ENCODE measurements at places on chromosomes 11 and 22. TPM values are rescaled to one million over a fixed set of nuclear protein-coding genes. Genes with fewer than 3 reads are reported as not detected.

Gene TYR
- not detected for total RNA-seq

Gene OR52K2
- not detected for total RNA-seq

Gene KRTAP5-10
- total RNA-seq = not detected

Gene NUP160
- total RNA-seq = 35.5 TPM

Gene CREB3L1
- total RNA-seq = 5.1 TPM

Gene TSGA10IP
- not detected for total RNA-seq

Gene PIH1D2
- total RNA-seq = 1.1 TPM

Gene TMEM191B
- total RNA-seq = 1.3 TPM

Gene RRP8
- total RNA-seq = 29.9 TPM

Gene RAB38
- total RNA-seq = 1.0 TPM

Gene GGT5
- 4.6 TPM for total RNA-seq

Gene RFPL2
- 0.11 TPM for total RNA-seq

Gene TRIM51
- total RNA-seq = not detected

Gene OR52A1
- total RNA-seq = not detected

Gene OR2AG2
- 0.05 TPM for total RNA-seq

Gene PDE2A
- 2.1 TPM for total RNA-seq

Gene RTN4RL2
- total RNA-seq = 80.4 TPM

Gene KDM4E
- not detected for total RNA-seq

Gene RBMXL2
- not detected for total RNA-seq

Gene QSER1
- total RNA-seq = 14.7 TPM

Gene SHANK2
- total RNA-seq = 7.0 TPM

Gene PHOX2A
- total RNA-seq = not detected

Gene SPA17
- 22.4 TPM for total RNA-seq

Gene NECTIN1
- total RNA-seq = 10.6 TPM

Gene C1QTNF5
- total RNA-seq = 0.08 TPM

Gene RGL4
- not detected for total RNA-seq

Gene CDKN1C
- 11.2 TPM for total RNA-seq

Gene GSTT4
- not detected for total RNA-seq

Gene CCT8L2
- total RNA-seq = not detected

Gene AQP11
- 0.89 TPM for total RNA-seq

Gene HIC2
- 2.9 TPM for total RNA-seq

Gene PRR33
- total RNA-seq = not detected

Gene CSTF3
- 25.9 TPM for total RNA-seq

Gene EXPH5
- total RNA-seq = 0.05 TPM

Gene MAJIN
- total RNA-seq = not detected

Gene SSRP1
- 254 TPM for total RNA-seq

Gene MYBPC3
- total RNA-seq = 0.08 TPM

Gene RELT
- total RNA-seq = 6.7 TPM

Gene C11orf42
- total RNA-seq = not detected

Gene IGHMBP2
- total RNA-seq = 15.1 TPM

Gene PRR5L
- total RNA-seq = 15.6 TPM

Gene PATE4
- total RNA-seq = not detected

Gene SHANK3
- 4.2 TPM for total RNA-seq

Gene KDM2A
- 49.0 TPM for total RNA-seq

Gene OR51B5
- not detected for total RNA-seq

Gene CLDN5
- not detected for total RNA-seq

Gene APOBEC3H
- total RNA-seq = 0.30 TPM

Gene CTSW
- 0.07 TPM for total RNA-seq

Gene PRAME
- 89.7 TPM for total RNA-seq

Gene GLYAT
- total RNA-seq = not detected

Gene MAP6
- total RNA-seq = 1.4 TPM

Gene KREMEN1
- total RNA-seq = 5.5 TPM

Gene SCT
- total RNA-seq = not detected

Gene OR10A2
- total RNA-seq = not detected

Gene MRPL16
- 65.9 TPM for total RNA-seq

Gene AIFM3
- total RNA-seq = 3.5 TPM
